ENCODE measurements at places on chromosomes 3 and 15.

- peak; percentile 69 for DNase-seq
These were observed 3.3 kb downstream of the HES1 start for GRCh38 chr3:194139071-194139813.

GRCh38 chr3:101066711-101067129 is 73.5 kb upstream of the ABI3BP start:
- DNase-seq = no peak

- DNase-seq = peak; percentile 54
These were observed 528 bp downstream of the LPCAT4 start for GRCh38 chr15:34366271-34367065.

- DNase-seq = no peak
These were observed 237.5 kb downstream of the P3H2 start for GRCh38 chr3:189883113-189883753.

DNA sequence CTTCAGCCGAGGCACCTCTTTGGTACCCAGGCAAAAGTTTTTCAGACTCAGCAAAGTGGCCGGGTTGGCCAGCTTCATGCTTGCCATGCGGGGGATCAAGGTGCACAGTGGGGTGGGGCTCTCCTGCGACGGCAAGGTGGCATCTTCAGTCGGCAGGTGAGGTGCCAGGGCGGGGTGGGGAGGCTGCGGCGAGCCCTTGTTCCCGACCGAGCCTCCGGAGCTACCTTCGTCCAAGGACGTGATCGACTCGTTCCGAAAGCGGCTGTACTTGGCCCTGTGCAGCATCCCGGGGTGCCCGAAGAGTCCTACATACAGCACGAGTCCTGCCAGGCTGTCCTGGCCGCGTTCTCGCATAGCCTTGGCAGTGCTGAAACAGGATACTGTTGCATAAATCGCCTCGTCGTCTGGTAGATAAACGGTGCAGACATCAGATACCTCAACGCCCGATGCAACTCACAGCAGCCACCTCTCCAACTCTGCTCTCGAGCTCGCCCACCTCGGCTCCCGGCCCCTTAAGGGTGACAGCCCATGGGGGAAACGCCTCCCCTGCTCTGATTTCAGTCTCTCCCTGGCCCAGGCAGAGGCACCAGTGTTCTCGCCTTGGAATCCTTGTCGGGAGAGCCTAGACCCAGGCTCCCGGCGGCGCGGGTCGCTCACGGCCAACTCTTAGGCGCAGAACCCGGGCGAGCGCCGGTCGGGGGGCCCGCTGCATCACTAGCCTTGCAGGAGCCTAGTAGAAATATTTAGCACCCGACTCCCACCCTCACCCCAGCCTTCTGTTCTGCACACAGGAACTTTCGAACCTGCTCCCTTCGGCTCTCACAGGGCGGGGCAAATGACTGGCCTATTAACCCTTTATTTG is 826 bp downstream of the SHC4 start:
- DNase-seq = peak; percentile 45

DNA sequence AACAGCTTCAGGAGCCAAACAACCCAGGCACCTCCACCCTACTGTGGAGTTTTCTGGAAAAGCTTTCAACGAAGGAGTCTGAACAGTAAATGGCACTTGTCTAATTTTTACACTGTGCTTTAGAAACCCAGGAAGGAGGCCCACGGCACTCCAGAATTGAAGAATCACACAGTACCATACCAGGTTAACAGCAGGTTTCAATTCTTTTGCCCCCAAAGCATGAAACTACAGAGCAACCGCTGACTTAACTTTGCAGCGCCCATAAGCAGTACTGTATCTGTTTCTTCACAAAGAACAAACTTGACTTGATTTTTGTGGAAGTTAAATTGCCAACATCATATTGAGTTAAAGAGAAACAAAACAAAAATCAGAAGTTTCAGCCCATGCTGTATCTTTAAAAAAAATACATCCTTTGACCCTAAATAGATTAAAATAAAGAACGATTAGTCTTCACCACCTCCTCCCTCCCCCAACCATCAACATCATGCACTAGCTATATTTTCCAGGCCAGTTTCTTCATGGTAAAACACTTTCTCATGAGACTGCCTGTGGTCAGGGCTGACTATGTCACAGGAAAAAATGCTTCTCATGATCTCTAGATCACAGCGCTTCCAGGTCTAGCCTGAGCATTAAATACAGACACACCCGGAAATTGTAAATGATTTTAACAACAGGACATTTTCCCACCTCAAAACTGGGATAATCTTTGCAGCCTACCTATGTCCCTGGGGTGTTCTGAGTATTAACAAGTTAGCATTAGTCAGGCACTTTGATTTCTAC is 456.3 kb downstream of the FOXP1 start:
- DNase-seq = no peak

- no peak for DNase-seq
These were observed 63.8 kb upstream of the P2RY1 start for GRCh38 chr3:152771120-152771519.

DNA sequence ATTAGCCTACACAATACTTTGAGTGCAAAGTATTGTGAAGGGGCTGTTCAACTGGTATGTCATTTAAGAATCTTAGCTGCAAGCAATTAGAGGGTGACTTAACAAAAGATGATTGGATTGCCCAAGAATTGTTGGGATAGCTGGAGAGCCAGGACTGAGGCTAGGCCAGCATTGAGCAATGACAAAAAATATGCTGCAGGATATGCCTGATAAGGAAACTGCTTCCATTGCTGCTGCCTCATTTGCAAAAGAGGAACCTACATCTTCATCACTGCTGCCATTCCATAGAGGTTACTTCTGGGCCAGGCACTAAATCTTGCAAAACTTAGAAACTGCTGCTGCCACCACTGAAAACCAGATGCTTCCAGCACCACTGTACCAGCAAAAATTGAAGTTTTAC is 108.0 kb upstream of the TBC1D5 start:
- DNase-seq = no peak

DNA sequence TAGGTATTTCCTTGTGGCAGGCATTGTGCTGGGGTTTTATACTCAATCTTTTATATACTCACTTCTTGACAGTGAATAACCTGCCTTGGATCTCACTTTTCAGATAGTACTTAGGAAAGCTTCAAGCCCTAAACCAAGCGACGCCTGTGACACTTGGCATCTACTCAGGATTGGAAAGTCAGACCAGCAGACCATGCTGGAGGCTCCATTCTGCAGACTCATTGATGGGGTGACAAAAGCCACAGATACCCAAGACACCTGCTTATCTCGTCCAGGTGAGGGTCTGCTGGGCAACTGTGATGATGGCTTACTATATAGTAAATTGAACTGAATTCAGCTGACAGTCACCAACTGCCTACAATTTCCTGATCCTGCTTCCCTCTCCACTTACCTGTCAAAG is 79.4 kb upstream of the MRPS22 start:
- DNase-seq = no peak

- DNase-seq = no peak
These were observed 71.4 kb downstream of the TFDP2 start for GRCh38 chr3:142077859-142078500.

GRCh38 chr3:184568924-184569829 is 7.6 kb downstream of the EPHB3 start:
- DNase-seq = peak; percentile 86

DNA sequence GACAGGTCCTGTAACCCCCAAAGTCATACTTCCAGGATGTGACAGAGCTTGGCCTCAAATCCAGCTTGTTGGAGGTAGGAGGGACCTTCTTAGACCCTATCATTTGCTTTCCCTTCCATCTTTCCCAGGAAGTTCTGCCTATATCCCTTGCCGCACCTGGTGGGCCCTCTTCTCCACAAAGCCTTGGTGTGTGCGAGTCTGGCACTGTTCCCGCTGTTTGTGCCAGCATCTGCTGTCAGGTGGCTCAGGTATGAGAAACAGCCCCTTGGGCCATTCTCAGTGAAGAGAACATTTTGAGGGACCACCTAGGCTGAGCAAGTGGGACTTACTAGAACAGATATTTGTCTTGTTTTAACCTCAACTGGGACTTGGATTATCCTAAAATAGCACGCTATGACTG is 1.3 kb downstream of the IL17RE start:
- no peak for DNase-seq

DNA sequence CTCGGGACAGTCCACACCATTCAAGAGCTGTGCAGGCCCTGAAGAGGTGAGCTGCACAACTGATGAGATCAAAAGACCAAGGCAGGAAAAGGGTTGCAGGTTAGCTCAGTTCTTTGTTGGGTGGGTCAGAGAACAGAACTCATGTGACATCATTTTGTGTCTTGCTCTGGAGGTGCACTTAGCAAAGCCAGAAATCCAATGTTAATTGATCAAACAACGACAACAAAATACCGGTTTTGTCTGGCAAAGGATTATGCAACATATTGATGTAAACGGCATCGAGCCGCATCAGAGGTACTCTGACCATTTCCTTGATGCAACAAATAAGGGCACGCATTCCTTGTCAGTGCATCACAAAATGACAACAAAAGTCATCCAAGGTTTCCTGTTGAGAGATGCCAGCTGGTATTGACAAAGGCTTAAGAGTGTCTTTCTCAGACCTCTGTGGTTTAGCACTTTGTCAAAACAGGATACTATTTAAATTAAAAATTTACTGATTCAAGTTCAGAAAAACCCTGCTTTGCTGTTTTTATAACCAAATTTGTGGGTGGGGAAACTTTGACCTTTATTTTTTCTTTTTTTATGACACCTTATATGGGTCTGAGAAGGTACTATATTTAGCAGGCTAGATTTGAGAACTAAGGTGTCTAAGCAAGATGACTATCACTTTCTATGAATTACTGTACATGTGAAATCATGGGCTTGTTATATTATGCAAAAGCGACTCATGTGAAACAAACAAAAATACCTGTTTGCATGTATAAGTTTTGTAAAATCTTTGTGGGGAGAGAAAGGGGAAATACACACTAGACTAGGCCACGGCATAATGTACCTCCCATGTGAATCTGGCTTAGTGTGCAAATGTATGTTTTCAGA is 496.1 kb downstream of the FOXP1 start:
- DNase-seq = no peak

- peak; percentile 63 for DNase-seq
These were observed 11.3 kb downstream of the EXOSC7 start for GRCh38 chr3:44987332-44987731.

- DNase-seq = no peak
These were observed 22.9 kb upstream of the DCLK3 start for GRCh38 chr3:36786921-36787890.

DNA sequence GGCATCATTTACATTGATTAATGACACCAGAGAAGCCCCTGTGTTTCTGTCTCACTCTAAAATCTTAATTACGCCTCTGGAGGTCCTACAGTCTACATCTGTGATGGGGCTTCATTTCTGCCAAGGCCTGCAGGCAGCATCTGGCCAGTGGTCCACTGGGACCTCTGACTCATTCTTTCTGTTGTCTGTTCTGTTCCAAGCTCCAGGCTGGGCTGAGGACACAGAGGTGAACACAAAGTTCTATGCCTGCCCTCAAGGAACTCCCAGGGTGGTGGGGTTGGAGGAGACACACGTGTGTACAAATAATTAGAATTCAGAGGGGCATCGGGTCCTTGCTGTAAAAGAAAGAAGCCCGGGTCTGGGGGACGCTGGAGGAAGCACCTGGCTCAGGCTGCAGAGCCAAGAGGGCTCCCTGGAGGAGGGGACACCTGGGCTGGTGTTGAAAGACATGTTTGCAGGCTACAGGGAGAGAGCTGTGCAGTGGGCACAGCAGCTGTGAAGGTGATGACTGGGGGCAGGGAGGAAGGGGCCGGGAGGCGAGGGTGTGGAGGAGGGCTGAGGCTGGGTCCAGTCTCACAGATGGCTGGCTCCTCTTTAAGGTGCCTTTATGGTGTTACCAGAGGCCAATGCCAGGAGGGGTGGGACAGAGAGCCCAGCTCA is 103.3 kb upstream of the PRR23E start:
- DNase-seq = peak; percentile 42

- DNase-seq = no peak
These were observed 186.0 kb upstream of the LPP start for GRCh38 chr3:187967993-187968392.

DNA sequence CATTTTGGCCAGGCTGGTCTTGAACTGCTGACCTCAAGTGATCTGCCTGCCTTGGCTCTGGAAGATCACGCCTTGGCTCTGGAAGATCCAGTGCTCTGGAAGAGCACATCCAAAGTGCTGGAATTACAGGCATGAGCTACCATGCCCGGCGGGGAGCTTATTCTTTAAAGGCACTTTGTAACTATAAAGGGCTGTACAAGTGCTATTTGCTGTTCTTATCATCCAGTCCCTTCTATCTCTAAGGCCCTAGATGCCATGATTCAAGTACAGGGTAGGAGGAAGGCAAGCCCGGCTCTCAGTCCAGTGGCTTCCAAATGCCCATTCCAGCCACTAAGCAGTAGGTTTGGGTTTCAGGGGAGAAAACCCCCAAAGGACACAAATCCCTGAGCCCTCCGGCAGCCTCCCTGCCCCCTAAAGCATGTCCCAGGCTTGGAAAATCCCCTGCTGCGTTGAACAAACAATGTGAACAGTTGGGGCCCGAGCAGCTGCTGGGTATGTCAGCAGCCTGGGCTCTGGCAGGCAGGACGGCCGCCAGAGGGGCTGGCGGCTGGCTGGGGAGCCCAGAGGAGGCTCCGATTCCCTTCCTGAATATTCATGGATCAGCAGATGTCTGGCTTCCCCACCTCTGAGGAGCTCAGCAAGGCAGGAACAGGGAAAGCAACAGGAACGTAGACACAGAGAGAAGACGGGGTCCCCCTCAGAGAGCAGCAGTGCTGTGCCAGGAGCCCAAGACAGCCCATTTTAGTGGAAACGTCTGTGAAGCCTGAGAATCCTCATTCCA is 7.7 kb downstream of the IGDCC4 start:
- peak; percentile 29 for DNase-seq

GRCh38 chr15:67646847-67647246 is 104.3 kb downstream of the MAP2K5 start:
- no peak for DNase-seq

GRCh38 chr15:93459396-93459795 is 370.4 kb upstream of the RGMA start:
- DNase-seq = no peak

- DNase-seq = no peak
These were observed 42.4 kb upstream of the C15orf39 start for GRCh38 chr15:75159244-75159643.

GRCh38 chr15:82851981-82852511 is 42.6 kb downstream of the WHAMM start:
- DNase-seq = no peak

DNA sequence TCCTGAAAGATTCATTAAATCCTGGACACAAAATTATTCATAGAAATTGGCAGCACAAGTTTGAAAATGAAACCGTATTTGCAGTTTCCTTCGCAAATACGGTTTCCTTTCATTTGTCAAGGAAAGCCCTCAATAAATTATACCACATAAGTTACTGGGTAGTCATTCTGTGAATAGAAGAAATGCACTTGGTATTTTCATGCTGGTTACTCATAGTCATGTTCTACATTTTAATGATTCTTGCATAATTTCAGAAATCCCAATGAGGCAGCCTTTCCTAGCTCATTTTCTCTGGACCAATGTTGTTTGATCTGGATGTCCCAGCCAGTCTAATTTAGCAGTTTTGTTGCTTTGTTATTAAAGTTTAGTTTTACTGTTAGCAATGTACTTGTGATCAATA is 43.2 kb downstream of the MINAR1 start:
- no peak for DNase-seq

GRCh38 chr3:17119201-17120072 is 234.7 kb downstream of the PLCL2 start:
- DNase-seq = no peak

Measured in testis (tissue), 5 donors.